ENCODE measurements at places on chromosomes 12 and 14. TPM values are rescaled to one million over a fixed set of nuclear protein-coding genes. Genes with fewer than 3 reads are reported as not detected.

COCH gene
- 87.6 TPM for total RNA-seq

- H3K4me3 ChIP-seq = no peak overlapping the region
- peaks cover 55% of the 10 kb centered on the region for H3K36me3 ChIP-seq
- H3K27ac ChIP-seq = no peak overlapping the region
Measured at GRCh38 chr12:110348431-110349059, 55.0 kb downstream of the ANAPC7 start.

OR6C2 gene
- total RNA-seq = not detected

GRCh38 chr12:10952645-10953044 lies 13.6 kb upstream of the TAS2R14 start:
- no peaks in the 10 kb centered on the region for H3K4me1 ChIP-seq
- no peak overlapping the region for H3K4me3 ChIP-seq
- H3K27me3 ChIP-seq = no peaks in the 10 kb centered on the region

DNA sequence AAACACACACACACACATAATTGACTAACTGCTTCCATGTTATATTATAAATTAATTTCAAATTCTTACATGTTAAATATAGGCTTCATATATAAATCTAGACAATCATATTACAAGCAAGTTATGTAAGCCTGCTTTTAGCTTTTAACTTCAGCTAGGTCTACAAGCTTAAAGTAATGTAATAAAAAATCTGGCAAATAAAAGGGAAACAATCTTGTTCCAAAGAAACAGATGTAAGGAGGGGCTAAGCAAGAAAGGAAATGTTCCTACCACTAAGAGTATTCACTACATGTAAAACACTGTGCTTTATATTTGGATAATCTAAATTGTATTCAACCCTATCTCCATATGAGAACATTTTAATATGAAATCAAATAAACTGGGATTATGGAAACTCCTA lies 110.4 kb downstream of the SLC6A15 start:
- no peaks in the 10 kb centered on the region for H3K27me3 ChIP-seq
- DNase-seq = no peak
- no peak overlapping the region for H3K27ac ChIP-seq
- H3K36me3 ChIP-seq = no peaks in the 10 kb centered on the region

Data from A673 (cell line).